ENCODE measurements at places on chromosomes 5 and 9. TPM values are rescaled to one million over a fixed set of nuclear protein-coding genes. Genes with fewer than 3 reads are reported as not detected.

Gene SPATA31D4
- not detected for total RNA-seq

- H3K4me3 ChIP-seq = no peak overlapping the region
- H3K36me3 ChIP-seq = no peaks in the 10 kb centered on the region
- H3K27me3 ChIP-seq = no peaks in the 10 kb centered on the region
- no peak for DNase-seq
- H3K27ac ChIP-seq = no peak overlapping the region
Observed at GRCh38 chr5:168434001-168434400, 52.3 kb upstream of the RARS1 start.

DNA sequence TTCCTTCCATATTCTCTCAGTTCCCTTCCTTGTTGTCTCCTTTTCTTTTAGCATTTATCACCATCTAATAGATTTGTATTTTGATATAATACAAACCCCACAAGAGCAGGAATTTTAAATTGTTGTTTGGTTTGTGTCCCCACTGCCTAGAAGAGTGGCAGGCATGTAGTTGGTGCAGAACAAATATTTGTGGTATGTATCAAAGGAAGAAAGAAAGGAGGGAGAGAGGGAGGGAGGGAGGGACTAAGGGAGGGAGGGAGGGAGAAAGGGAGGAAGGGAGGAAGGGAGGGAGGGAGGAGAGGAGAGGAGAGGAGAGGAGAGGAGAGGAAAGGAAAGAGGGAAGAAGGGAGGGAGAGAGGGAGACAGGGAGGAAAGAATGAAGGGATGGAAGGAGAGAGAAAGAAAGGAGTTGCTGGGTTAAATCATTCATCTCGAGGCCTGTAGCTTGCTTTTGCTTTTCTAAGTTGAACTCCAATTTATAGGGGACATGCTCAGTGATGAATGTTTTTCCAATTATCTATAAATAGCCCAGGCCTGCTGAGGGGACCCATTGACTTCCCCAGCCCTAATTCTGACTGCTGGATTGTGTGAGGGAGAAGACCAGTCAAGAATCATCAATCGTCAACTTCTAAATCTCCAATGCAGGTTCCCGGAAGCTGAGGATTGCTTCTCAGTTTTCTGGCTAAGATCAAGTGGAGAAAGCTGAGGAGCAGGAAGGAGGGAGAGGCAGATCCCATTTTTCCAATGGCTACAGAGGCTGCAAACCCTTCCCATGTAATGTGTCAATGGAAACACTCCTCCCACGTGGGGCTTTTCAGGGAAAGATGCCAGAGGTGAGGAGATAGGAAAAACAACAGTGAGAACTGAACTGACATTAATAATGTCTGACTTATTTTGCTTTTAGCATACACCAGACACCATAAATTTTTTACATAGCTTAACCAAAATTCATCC lies 320.7 kb downstream of the ASTN2 start:
- H3K27ac ChIP-seq = no peak overlapping the region
- H3K27me3 ChIP-seq = no peaks in the 10 kb centered on the region
- H3K4me3 ChIP-seq = no peak overlapping the region

DNA sequence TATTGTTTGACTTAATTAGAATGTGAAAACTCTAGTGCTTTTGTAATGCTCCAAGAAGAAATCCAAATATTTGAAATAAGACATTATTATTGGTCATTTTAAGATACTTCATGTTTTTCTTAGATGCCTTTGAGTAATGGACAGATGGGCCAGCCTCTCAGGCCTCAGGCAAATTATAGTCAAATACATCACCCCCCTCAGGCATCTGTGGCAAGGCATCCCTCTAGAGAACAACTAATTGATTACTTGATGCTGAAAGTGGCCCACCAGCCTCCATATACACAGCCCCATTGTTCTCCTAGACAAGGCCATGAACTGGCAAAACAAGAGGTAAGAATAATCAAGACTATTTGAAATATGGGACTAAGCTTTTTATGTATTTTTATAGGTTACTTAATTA lies 69.2 kb upstream of the SREK1 start:
- no peak overlapping the region for H3K27ac ChIP-seq
- H3K27me3 ChIP-seq = no peaks in the 10 kb centered on the region
- H3K36me3 ChIP-seq = peaks cover 44% of the 10 kb centered on the region
- H3K4me3 ChIP-seq = no peak overlapping the region
- no peaks in the 10 kb centered on the region for H3K4me1 ChIP-seq

DNA sequence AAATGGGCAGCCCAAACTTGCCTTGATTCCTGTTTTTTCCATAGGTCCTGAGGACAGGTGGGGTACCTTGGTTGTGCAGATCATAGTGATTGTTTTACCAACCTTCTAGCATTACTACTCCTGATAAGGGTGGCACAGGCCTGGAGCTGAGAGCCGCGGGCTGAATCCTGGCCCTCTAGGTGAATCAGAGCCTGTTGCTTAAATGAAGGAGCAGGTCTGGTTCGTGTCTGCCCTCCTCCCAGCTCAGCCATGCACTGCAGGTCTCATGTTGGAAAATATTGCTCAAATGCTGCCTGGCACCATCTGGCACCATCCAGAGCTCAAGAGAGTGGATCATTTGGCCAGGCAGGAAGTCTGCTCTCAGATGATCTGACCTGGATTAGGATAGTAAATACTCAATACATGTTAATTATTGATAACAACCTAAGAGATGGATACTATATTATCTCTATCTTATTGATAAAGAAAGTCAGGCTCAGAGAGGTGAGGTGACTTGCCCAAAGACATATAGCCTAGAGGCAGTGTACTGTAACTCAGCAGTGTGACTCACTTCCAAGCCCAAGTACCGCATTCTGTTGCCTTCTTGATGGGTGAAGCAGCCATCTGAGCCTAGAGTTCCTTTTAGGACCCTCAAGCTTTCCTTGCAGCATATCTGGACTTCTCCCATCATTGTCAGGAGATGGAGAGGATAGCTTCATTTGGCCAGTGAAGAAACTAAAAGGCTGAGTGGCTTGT lies 104.3 kb upstream of the PITX1 start:
- DNase-seq = no peak
- H3K27me3 ChIP-seq = no peaks in the 10 kb centered on the region
- no peaks in the 10 kb centered on the region for H3K36me3 ChIP-seq
- peaks cover 62% of the 10 kb centered on the region for H3K4me1 ChIP-seq
- H3K4me3 ChIP-seq = no peak overlapping the region
- H3K27ac ChIP-seq = no peak overlapping the region

GRCh38 chr5:85814596-85814995 lies 803.1 kb upstream of the COX7C start:
- H3K27me3 ChIP-seq = no peaks in the 10 kb centered on the region
- H3K27ac ChIP-seq = no peak overlapping the region
- no peak overlapping the region for H3K4me3 ChIP-seq
- no peak for DNase-seq
- H3K36me3 ChIP-seq = no peaks in the 10 kb centered on the region
- no peaks in the 10 kb centered on the region for H3K4me1 ChIP-seq

DNA sequence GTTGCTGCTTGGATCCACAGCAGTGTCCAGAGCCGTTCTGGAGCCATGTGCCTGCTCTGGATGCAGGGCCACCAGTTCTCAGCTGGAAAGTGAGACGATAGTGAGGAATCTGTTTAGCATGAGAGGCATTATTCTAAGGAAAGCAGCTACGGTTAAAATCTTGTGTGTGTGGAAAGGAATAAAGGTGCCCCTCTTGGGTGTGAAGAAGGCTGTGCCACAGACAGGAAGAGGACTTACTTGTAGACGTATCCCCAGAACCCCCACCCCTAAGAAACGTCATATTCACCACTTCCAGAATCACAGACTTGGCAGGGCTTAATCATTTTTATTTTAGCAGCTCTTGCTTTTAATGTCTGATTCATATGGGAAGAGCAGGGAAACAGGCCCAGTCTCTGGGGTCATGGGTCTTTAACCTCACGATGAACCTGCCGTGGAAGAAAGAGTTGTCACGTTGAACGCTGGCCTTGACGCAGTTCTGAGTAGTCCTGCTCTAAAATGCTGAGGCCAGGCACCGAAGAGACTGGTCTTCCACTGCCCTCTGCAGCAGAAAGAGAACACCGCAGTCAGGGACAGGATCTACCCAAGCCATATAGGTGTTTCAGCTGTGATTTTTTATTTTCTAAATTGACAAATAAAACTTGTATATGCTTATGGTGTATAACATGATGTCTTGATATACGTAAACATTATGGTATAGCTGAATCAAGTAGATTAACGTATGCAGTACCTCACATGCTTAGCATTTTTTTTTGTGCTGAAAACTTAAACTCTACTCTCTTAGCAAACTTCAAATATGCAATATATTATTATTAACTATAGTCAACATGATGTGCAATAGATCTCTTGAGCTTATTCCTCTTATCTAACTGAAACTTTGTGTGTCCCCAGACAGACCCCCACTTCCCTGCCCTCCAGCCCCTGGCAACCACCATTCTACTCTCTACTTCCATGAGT lies 38.8 kb downstream of the CARTPT start:
- H3K27ac ChIP-seq = no peak overlapping the region
- peak; percentile 33 for DNase-seq
- H3K27me3 ChIP-seq = peaks cover 2% of the 10 kb centered on the region
- H3K4me3 ChIP-seq = no peak overlapping the region
- no peaks in the 10 kb centered on the region for H3K4me1 ChIP-seq

Gene NIPAL4
- total RNA-seq = not detected

- no peaks in the 10 kb centered on the region for H3K36me3 ChIP-seq
- no peak overlapping the region for H3K27ac ChIP-seq
- H3K4me1 ChIP-seq = no peaks in the 10 kb centered on the region
- DNase-seq = no peak
- H3K27me3 ChIP-seq = no peaks in the 10 kb centered on the region
Observed at GRCh38 chr9:23447166-23447565, 378.9 kb downstream of the ELAVL2 start.
